ENCODE measurements at places on chromosomes 1 and 21. TPM values are rescaled to one million over a fixed set of nuclear protein-coding genes. Genes with fewer than 3 reads are reported as not detected.

The S100A6 gene
- 1,381 TPM for total RNA-seq

The TMEM63A gene
- total RNA-seq: 191 TPM

The CHD1L gene
- 31.5 TPM for total RNA-seq

The OR2T2 gene
- total RNA-seq: not detected

The LPAR3 gene
- 20.8 TPM for total RNA-seq

The HES3 gene
- not detected for total RNA-seq

The SLC2A1 gene
- 246 TPM for total RNA-seq

The TMEM240 gene
- 2.9 TPM for total RNA-seq

The LEFTY2 gene
- 0.26 TPM for total RNA-seq

The KLHDC9 gene
- 13.0 TPM for total RNA-seq

The LCE1A gene
- not detected for total RNA-seq

The TDRD10 gene
- total RNA-seq: 3.3 TPM

The BEND5 gene
- total RNA-seq: 8.3 TPM

The EXTL2 gene
- total RNA-seq: 22.1 TPM

The LAD1 gene
- total RNA-seq: 186 TPM

The MIER1 gene
- 48.4 TPM for total RNA-seq

The HENMT1 gene
- total RNA-seq: 8.8 TPM

The SESN2 gene
- 20.4 TPM for total RNA-seq

The CYP4Z1 gene
- total RNA-seq: 3.5 TPM

The TEKT2 gene
- total RNA-seq: not detected

The S100A3 gene
- total RNA-seq: 6.5 TPM

The PLK3 gene
- total RNA-seq: 14.4 TPM

The DYRK1A gene
- 97.0 TPM for total RNA-seq

The SPRR2E gene
- total RNA-seq: not detected

The CASQ2 gene
- 18.7 TPM for total RNA-seq

The FCAMR gene
- not detected for total RNA-seq

The SELP gene
- 24.0 TPM for total RNA-seq

The TMEM234 gene
- total RNA-seq: 45.9 TPM

The KLHDC7A gene
- 34.5 TPM for total RNA-seq
